Type B pancreatic cell (in vitro differentiated cells): ENCODE measurements at places on chromosomes 6 and 20. TPM values are rescaled to one million over a fixed set of nuclear protein-coding genes. Genes with fewer than 3 reads are reported as not detected.

The FOXQ1 gene
- 20.5 and 27.9 TPM in 2 replicates for total RNA-seq

The RSPH9 gene
- total RNA-seq, result 0.14 and 0.53 TPM in 2 replicates

The CENPQ gene
- 3.7 and 8.6 TPM in 2 replicates for total RNA-seq

The MYBL2 gene
- total RNA-seq, result 29.4 and 51.0 TPM in 2 replicates

The APOM gene
- 11.2 and 20.9 TPM in 2 replicates for total RNA-seq

The PROKR2 gene
- total RNA-seq, result 4.8 and 5.9 TPM in 2 replicates

The C6orf15 gene
- total RNA-seq, result not detected in 2 replicates

The NKAIN4 gene
- 6.5 and 10.2 TPM in 2 replicates for total RNA-seq

The ADA gene
- total RNA-seq, result 7.5 and 15.1 TPM in 2 replicates

The GJA1 gene
- 90.7 and 190 TPM in 2 replicates for total RNA-seq

The POU5F1 gene
- total RNA-seq, result not detected in 2 replicates

The LYRM4 gene
- 25.2 and 39.5 TPM in 2 replicates for total RNA-seq

The RIPOR3 gene
- total RNA-seq, result 1.9 and 5.1 TPM in 2 replicates

The CUTA gene
- total RNA-seq, result 212 and 278 TPM in 2 replicates

The ARMH2 gene
- total RNA-seq, result not detected in 2 replicates

The SMOC2 gene
- 4.2 and 18.9 TPM in 2 replicates for total RNA-seq

The RIMS1 gene
- 3.7 and 5.9 TPM in 2 replicates for total RNA-seq

The PRR18 gene
- 0.80 and 1.5 TPM in 2 replicates for total RNA-seq

The LY6G6D gene
- 1.5 TPM in 1 of 2 replicates, not detected in the other for total RNA-seq

The MTO1 gene
- total RNA-seq, result 28.0 and 28.3 TPM in 2 replicates

The TTK gene
- total RNA-seq, result 13.4 and 32.1 TPM in 2 replicates

The OXT gene
- total RNA-seq, result 1.2 TPM in 1 of 2 replicates, not detected in the other

The C20orf202 gene
- total RNA-seq, result 0.24 and 0.33 TPM in 2 replicates

The DPPA5 gene
- not detected in 2 replicates for total RNA-seq

The FGD2 gene
- total RNA-seq, result 0.10 TPM in 1 of 2 replicates, not detected in the other

The ZNF512B gene
- 34.7 and 40.8 TPM in 2 replicates for total RNA-seq

The PHF3 gene
- 46.7 and 50.6 TPM in 2 replicates for total RNA-seq

The THEMIS gene
- not detected in 2 replicates for total RNA-seq

The PRDM13 gene
- total RNA-seq, result not detected in 2 replicates

The PRICKLE4 gene
- total RNA-seq, result 2.1 and 2.8 TPM in 2 replicates

The DBNDD2 gene
- 12.8 and 25.5 TPM in 2 replicates for total RNA-seq

The TAB2 gene
- 58.7 TPM in 2 replicates for total RNA-seq

The ESR1 gene
- 0.24 TPM in 2 replicates for total RNA-seq

The SLC25A27 gene
- total RNA-seq, result 8.7 and 18.1 TPM in 2 replicates

The TPD52L1 gene
- 80.4 and 142 TPM in 2 replicates for total RNA-seq

The COL11A2 gene
- total RNA-seq, result 1.3 and 11.9 TPM in 2 replicates

The PTCHD4 gene
- total RNA-seq, result 3.4 and 4.6 TPM in 2 replicates

The THBD gene
- 1.5 and 5.8 TPM in 2 replicates for total RNA-seq

The ERVFRD-1 gene
- total RNA-seq, result not detected in 2 replicates

The OR2H1 gene
- total RNA-seq, result not detected in 2 replicates
